Hematopoietic multipotent progenitor cell treated with erythropoietin and hydrocortisone succinate and interleukin-3 and kit ligand, for 4 days (in vitro differentiated cells): ENCODE measurements at places on chromosomes 2 and 18.

DNA sequence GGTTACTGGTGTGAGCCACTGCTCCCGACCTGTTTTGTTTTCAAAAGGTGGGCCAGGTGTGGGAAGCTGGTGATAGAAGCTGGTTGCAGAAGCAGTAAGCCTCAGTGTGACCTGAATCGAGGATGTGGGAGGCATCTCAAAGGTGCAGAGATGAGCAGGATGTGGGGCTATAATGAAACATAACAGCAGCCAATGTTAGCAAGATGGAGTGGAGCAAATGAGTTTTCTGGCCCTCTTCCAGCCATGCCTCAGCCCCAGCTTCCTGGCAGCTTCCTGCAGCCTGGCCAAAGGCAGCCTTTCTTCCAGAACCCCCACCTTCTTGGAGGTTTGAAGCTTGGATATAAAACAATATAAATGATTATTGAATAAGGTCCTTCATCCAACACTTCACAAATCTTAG lies 184.8 kb downstream of the NCK2 start:
- DNase-seq, result no peak

GRCh38 chr2:231294571-231295362 lies 96.3 kb downstream of the ARMC9 start:
- DNase-seq, result peak; percentile 19

DNA sequence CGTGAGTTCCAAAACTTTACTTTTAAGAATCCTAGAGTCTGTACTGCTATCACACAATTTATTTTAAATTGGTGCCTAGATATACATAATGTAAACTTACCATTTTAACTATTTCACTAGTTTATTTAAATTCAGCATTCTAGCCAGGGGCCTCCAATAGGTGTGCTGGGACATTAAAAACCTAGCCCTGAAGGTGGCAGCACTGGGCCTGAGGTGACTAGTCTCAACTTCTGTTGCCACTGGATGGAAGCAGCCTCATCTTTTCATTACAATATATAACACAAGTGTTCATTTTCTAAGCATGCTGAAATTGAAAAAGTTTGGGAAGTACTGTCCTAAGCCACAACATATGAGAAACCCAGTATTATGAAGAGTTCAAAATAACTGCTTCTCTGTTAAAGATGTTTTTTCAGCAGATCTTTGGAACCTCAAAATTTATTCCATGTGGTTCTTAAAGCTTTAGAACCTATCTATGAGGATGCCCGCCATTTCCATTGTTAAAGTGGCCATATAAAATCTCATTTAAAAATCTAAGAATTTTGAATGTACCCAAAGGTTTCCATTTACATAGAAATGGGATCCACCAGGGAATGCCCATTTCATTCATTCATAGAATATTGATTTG lies 2.9 kb upstream of the RBBP8 start:
- peak; percentile 90 for DNase-seq

GRCh38 chr2:174365571-174365970 lies 30.0 kb upstream of the SCRN3 start:
- DNase-seq, result no peak

DNA sequence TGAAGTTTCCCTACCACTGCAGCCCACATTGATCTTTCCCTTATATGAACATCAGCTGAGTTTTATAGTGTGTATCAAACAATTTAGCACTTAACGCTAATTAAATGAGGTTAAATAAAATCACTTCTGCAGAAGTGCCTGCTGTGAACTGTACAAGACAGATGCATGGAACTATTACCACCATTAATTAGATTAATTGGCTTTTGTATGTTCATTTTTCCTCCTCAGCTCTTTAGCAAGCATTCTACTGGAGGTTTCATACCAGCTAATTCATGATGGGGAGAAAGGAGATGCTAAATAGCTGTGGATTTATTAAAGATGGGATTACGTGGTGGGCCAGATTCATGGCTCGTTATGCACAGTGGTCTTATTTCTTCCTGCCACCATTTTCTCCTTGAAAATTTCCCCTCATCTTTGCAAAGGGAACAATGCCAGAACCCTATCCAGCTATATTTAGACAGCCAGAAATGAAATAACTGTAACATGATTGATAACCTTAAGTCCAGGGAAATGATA lies 96.7 kb downstream of the CNTNAP5 start:
- no peak for DNase-seq

DNA sequence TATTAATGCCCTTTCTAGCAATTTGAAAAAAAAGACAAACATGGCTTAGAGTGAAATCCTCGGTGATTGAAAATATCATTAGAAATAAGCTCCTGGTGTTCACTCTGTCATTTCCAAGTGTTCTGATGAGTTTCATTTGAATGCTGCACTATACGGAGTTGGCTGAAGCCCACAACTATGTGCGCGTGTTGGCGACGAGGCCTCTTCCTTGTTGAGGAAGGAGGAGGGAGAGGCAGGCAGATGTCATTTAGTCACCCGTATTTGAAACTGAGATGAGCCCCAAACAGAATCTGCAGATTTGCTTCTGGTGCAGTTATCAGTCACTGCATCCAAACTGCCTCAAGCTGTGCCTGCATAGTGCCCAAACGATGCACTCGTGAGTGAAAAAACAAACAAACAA lies 23.5 kb upstream of the SKOR2 start:
- no peak for DNase-seq

GRCh38 chr2:240628507-240628807 lies 3.2 kb downstream of the GPR35 start:
- no peak for DNase-seq

- DNase-seq, result peak; percentile 72
Measured at GRCh38 chr18:68623342-68623741, 91.6 kb downstream of the TMX3 start.

DNA sequence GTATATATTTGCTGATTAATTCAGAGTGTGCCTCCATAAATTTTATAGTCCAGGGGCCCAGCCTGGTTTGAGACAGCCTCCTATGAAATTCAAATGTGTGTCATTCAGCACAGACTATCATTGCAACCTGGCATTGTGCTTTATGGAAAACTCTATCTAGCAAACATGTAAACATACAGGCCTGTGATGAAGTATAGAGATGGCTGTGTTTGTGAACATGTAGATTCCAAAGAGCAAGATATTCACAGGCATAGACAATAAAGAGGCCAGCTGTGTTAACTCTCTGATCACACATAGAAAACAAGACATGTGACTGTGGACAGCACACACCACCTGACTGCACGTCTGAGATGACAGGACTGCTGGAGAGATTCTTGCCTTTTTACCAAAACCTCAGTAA lies 297.9 kb downstream of the EN1 start:
- DNase-seq, result no peak

- DNase-seq, result no peak
Measured at GRCh38 chr2:70385966-70386595, 84.2 kb upstream of the FAM136A start.
